Activated T-cell treated with anti-CD3 and anti-CD28 coated beads, Interleukin-2, amount 50 U/mL, for 1 hour (primary cell): ENCODE measurements at places on chromosomes 4 and X.
A peak's percentile ranks its signal among the peaks of the same experiment; 100 is the strongest.

GRCh38 chr4:142347241-142347640, 498.9 kb downstream of the INPP4B start:
- DNase-seq, result no peak

GRCh38 chr4:93501244-93501643, 327.3 kb upstream of the ATOH1 start:
- no peak for DNase-seq

- DNase-seq, result no peak
These were observed 58.7 kb downstream of the UGT2A3 start for GRCh38 chr4:68892861-68893260.

GRCh38 chr4:26907731-26908599, 47.3 kb downstream of the STIM2 start:
- no peak for DNase-seq

GRCh38 chr4:48681856-48682255, 98.2 kb downstream of the FRYL start:
- DNase-seq, result no peak

DNA sequence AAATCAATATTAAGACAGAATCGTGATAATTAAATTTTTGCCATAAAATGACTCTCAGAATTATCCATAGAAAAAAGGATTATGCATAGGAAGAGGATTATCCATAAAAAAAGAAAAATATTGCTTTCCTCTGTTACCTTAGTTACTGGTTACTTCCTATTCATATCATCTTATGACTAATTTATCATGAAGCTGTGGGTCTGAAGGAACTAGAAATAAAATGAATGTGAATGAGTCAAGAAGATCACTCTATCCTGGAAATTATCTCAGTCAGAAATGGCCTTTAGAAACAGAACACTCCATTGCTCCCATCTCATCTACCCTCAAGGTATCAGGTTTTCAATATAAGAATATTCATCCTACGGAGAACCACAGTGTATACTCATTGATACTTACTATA, 19.4 kb downstream of the RPS6KA6 start:
- DNase-seq, result no peak

DNA sequence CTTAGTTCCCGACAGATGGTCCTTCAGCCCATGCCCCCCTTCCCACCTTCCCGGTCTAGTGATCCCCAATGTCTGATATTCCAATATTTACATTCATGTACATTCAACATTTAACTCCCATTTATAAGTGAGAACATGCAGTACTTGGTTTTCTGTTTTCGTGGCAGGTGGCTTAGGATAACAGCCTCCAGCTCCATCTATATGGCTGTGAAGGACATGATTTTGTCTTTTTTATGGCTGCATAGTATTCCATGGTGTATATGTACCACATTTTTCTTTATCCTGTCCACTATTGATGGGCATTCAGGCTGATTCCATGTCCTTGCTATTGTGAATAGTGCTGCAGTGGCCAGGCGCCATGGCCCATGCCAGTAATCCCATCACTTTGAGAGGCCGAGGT, 13.8 kb downstream of the RBM10 start:
- DNase-seq, result no peak

DNA sequence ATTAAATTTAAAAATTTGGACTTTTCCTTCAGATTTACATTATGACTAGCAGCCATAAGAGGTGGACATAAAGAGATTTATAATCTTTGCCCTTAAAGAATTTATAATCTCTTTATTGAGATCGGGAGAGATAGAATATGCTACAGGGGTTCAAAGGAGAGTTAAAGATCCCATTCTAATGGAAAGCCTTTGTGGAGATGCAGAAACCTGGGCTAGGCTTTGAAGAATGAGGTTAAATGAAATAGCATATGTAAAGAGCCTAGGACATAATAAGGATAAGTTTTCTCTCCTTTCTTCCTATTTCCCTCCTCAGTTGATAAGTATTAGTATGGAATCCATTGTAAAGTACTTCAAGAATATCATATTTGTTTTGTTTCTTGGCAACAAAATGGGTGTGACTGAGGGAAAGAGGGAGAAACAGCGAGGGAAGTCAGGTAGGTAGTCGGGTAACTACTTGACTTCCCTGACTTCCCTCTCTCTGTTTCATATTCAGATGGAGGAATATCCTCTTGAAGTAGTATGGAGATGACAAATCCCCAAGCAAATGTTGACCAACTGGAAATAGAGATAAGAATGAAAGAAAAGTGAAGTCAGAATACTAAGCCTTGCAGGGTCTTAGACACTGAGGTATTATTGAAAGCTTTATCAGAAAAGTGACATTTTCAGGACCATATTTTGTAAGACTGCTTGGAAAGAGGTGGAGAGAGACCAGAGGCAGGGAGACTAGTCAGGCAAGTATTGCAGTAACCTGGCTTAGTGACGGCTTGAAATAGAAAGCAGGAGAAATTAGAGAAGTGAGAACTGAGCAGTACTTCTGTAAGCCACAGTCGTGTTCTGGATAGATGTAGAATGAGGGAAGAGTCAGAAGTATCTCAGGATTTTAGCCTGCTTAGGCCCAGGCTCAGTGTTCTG, 82.9 kb downstream of the PDLIM5 start:
- DNase-seq, result no peak

- DNase-seq, result no peak
These were observed 113.0 kb upstream of the EDNRA start for GRCh38 chr4:147367891-147368290.

- DNase-seq, result peak; percentile 74
These were observed 55.0 kb downstream of the FAM53A start for GRCh38 chr4:1628892-1629698.

GRCh38 chr4:97498875-97499274, 644.4 kb downstream of the STPG2 start:
- DNase-seq, result no peak

DNA sequence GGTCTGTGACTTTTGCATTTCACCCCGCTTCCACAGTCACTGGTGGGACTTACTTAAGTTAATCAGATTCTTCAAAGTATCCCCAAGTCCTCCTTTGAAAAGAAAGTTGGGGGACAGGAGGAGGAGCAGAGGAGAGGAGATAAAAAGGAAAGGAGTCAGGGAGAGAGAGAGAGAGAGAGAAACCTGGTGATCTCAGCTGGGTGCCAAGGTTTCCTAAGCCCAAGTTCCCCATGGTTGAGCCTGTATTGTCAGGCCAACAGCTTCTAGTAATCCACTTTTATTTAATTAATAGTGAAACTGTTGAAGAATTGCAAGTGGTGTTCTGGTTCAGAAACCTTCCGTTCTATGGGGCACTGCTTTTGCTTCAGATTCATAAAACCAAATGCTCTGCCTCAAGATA, 91.6 kb downstream of the AR start:
- no peak for DNase-seq

DNA sequence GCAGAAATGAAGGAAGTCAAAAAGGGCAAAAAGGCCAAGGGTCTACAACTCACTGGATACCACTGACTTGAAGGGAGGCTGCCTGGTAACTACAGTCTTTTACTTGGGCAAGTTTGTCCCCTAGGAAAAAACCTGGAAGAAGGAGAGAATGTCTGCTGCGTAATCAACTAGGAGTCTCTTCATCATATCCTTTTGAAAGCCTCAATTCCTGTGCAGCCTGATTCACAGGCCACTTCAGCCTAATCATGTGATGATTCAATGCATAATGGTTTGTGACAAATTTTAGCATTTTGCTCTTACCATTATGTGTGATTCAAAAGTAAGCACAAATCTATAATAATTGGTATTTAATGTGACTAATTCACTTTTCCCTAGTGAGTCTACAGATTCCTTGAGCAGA, 273.6 kb downstream of the FRMPD4 start:
- no peak for DNase-seq

GRCh38 chrX:13419918-13420317, 100.1 kb upstream of the ATXN3L start:
- no peak for DNase-seq

DNA sequence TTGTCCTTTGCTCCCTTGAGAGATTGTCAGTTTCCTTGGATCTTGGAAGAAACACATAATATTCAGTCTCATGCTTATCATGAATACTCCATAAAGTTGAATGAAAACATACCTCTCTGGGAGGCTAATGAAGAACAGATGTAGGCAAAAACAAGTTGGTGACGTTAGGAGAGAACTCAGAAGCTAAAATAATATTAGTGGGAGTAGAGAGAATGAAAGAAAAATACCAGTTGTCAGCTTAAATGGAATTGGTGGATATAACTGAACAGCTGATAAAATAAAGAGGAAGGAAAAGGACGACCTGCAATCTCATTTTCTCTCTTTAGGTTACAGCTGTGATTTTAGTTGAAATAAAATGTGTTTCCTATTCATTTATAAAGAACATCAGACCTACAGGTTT, 124.8 kb downstream of the SNCA start:
- no peak for DNase-seq

GRCh38 chr4:45241976-45242375, 515.6 kb upstream of the GNPDA2 start:
- DNase-seq, result no peak

DNA sequence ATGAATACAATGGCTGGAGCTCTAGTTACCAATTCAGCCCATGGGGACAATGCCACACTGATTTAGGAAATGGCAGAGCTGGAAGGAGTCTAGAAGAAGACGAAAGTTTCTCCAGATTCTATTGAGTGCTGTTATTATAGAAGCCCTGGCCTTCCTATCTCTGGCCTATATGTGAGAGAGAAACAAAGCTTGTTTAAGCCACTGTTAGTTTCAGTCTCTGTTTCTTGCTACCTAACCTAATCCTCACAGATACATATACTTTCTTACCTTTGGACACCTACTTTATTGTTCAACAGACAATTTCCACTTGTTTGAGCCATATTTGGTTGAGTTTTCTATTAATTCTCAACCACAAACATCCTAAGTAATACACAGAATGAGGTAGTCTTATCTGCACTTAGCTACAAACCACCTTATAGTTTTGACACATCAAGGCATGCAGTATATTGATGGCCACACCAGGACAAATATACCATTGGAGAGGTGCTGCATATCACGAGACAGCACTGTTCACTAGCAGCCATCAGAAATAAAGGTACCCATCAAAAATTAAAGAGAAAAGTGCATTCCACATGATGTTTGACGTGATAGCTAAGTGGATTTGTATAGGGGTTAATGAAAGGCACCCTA, 190.2 kb downstream of the SMIM20 start:
- no peak for DNase-seq

GRCh38 chr4:95539106-95539505, 9.7 kb downstream of the UNC5C start:
- no peak for DNase-seq

- DNase-seq, result no peak
These were observed 15.1 kb downstream of the LNX1 start for GRCh38 chr4:53576071-53576617.

- no peak for DNase-seq
These were observed 135.3 kb downstream of the SHROOM3 start for GRCh38 chr4:76570141-76570973.

GRCh38 chr4:8035371-8035780, 95.7 kb upstream of the AFAP1 start:
- DNase-seq, result no peak

- DNase-seq, result peak; percentile 8
These were observed 4.3 kb downstream of the AKAP17A start for GRCh38 chrX:1595711-1596060.

- DNase-seq, result no peak
These were observed 201.5 kb downstream of the NWD2 start for GRCh38 chr4:37446016-37446415.

GRCh38 chrX:28126886-28127285, 145.6 kb upstream of the DCAF8L1 start:
- no peak for DNase-seq

GRCh38 chr4:76060506-76060905, 14.0 kb upstream of the ART3 start:
- no peak for DNase-seq

DNA sequence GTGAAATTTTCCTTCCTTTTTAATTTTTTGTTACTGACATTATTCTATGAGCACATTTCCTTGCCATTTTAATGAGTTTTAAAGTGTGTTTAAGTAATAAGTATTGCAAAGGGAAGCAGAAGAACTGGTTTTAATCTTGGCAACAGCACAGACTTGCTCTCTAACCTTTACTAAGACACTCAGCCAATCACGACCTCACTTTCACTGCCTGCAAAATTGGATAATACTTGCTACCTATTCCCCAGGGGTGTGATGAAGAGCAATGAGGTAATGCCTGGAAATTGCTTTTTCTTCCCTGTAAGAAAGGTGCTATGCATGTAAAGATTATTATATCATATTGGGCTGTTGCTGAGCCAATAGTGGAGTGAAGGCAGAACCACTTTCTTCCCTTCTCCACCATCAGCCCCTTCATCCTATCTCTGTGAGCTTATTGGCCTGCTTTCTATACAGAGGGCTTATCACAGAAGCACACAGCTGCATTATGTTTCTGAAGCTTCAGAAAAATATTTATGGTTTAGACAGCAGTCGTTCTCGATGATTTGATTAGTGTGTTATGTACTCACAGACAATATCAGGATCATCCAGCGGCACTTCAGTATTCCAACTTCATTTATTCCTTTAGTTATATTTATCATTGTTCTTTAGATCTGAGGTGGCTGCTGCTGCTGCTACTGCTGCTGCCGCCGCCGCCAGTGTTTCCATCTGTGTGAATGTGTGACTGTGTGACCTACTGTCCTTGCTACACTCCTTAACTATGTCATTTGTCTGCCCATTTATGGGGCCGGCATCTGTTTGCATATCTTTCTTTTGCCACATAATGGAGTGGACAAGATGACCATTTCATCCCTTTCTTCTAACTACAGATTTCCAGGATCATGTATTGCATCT, 255.1 kb downstream of the C4orf33 start:
- DNase-seq, result no peak

DNA sequence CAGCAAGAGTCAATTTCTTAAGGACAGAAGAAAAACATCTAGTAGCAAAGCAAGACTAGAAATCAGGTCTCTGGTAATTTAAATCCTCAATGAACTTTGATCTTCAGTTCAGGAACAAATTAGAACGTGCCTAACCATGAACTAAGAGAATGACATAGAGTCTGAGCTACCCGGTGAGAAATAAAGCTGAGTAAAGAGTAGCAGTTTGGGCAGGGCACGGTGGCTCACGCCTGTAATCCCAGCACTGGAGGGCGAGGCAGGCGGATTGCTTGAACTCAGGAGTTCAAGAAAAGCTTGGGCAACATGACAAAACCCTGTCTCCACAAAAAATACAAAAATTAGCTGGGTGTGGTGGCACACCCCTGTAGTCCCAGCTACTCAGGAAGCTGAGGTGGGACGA, 37.7 kb downstream of the ACE2 start:
- DNase-seq, result no peak

DNA sequence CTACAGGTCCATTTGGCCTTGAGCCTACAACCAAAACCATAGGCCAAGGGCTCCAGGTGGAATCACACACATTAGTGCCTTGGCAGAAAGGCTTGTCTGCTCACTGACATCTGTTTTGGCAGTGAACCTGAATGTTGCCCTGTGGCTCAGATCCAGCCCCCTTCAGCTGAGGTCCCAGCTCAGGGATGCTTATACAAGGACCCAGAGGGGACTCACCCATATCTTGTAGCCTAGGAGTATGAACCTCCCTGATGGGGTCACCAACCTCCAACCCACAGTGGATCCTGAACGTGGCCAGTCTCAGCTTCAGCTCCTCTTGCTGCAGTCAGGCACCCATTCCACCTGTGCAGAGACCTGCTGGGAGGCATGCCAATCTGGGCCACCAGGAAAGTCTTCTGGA, 50.8 kb upstream of the HMX1 start:
- no peak for DNase-seq

- DNase-seq, result no peak
These were observed 4.1 kb downstream of the ARMCX2 start for GRCh38 chrX:101655534-101655933.

- DNase-seq, result no peak
These were observed 68.2 kb upstream of the MTNR1A start for GRCh38 chr4:186623546-186623945.
